ENCODE measurements at places on chromosomes 16 and 17.

GRCh38 chr16:54503011-54503855, 216.6 kb upstream of the IRX3 start:
- DNase-seq: peak; percentile 50

DNA sequence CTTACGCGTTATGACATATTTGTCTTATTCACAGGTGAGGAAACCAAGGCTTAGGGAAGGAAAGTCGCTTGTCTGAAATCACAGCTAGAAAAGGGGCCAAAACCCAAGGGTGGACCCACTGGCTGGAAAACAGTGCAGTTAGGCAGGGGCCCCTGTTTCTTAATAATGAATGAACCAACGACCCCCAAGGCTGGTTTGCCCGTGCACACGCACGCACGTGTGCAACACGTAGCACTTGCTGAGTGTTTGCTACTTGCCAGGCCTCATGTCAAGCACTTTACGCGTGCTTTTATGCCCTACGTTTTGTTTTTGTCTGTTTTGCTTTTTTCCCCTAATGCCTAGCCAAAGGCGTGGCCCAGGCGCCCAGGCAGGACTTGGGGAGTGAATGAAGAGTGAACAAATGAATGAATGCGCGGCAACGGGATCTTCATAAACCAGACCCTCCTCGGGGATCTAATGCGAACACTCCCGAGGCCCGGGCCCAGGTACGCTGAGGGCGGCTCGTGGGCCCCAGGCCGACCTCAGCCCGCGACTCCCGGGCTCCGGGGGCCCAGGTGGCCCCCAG, 571 bp upstream of the USP10 start:
- no peak for DNase-seq

- DNase-seq: peak; percentile 86
These were observed 175.3 kb downstream of the UTP18 start for GRCh38 chr17:51435641-51436091.

DNA sequence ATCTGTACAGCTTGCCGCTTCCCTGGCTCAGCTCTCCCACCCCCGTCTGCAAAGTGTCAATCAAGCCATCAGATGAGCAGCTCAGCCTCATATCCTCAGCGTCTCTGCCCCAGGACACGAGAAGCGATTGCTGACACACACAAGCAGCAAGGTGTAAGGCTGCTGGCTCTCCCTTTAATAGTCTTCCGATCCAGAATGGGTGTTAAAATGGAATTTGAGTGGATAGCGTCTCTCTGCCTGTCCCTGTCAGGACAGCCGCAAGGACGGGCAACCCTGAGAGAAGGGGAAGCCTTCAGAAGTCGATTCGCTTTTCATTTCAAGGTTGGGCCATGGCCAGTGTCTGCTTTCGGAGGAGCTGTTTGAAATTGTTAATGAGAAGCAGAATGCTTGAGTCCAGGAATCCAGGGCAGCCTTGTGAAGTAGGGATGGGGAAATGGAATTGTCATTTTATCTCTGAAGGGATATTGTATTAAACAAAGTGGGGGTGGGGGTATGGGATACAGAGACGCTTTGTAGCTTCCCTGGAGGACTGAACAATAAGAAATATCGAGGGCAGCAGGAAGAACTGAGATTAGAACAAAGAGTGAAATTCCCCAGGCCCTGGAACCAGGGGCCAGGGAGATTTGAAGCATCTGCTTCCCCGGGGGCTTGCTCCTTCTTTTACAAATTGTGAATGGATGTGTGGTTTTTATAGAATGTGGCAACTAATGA, 4.7 kb upstream of the PIPOX start:
- peak; percentile 22 for DNase-seq

DNA sequence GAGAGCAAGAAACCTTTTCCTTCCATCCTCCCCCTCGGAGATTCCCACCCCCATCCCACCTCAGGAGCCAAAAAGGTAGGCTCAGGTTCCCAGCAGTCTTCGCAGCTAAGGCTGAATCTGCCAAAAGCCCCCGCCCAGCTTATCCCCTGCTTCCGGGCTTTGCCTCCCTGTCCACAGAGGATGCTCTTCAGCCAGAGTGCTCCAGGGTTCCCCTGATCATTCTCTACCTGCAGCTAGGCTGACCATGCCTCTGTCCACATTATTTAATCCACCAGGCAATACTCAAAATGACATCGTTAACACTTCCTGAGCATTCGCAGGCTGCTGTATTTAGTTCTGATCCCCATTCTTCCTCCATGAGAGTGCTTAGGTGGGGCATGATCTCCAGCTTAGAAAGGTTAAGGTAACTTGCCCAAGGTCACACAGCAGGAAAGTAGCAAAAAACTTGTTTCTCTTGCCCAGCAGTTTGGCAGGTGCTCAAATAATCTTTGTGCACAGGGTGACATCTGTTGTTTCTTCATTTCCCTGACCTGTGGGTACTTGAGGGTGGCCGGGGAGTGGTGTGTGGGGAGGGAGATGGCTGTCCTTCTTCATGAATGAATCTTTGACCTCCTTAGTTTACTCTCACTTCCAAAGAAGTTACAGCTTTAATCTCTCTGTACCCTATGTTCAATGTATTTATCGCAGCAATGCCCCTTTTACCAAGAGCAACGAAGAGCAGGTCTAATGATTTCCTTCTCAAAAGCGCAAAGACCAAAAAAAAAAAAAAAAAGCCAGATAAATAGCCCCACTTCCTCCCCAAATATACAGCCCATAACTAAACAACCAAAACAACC, 848 bp upstream of the TBKBP1 start:
- peak; percentile 43 for DNase-seq

DNA sequence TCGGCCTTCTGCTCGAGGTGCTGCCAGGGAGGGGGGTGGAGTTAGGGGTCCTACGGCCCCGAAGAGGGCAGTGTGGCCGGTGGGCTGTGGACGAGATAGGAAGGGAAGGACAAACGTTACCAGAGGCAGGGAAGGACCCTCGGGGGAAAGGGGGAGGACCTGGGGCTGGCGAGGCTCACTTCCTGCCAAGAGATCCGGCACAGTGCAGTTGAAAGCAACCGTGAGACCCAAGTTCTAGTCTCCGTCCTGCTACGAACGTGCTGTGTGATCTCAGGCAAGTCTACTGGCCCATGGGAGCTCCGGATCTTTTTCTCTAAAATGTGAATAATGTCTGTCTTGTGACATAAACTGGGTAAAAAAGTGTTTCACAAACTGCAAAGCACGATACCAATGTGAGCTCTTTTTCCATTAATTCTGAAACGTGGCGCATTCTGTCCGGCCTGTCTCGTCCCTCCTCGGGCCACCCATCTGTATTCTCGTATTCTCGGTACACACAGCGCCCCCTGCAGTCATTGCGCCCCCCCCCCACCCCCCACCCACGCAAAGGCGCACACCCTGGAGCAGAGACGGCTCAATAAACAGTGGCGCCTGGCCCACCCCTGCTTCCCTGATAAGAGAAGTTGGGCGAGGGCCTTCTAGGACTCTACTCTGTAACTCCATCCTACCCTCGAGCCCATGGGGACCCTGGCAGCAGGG, 8.8 kb downstream of the CYGB start:
- DNase-seq: no peak

GRCh38 chr16:85729452-85730185, 21.3 kb downstream of the C16orf74 start:
- no peak for DNase-seq

GRCh38 chr17:82489851-82490511, 29.6 kb upstream of the FOXK2 start:
- peak; percentile 29 for DNase-seq

- no peak for DNase-seq
These were observed 99.7 kb upstream of the METRNL start for GRCh38 chr17:82979718-82980117.

- peak; percentile 77 for DNase-seq
These were observed 61.7 kb upstream of the LGALS9 start for GRCh38 chr17:27569257-27569722.

DNA sequence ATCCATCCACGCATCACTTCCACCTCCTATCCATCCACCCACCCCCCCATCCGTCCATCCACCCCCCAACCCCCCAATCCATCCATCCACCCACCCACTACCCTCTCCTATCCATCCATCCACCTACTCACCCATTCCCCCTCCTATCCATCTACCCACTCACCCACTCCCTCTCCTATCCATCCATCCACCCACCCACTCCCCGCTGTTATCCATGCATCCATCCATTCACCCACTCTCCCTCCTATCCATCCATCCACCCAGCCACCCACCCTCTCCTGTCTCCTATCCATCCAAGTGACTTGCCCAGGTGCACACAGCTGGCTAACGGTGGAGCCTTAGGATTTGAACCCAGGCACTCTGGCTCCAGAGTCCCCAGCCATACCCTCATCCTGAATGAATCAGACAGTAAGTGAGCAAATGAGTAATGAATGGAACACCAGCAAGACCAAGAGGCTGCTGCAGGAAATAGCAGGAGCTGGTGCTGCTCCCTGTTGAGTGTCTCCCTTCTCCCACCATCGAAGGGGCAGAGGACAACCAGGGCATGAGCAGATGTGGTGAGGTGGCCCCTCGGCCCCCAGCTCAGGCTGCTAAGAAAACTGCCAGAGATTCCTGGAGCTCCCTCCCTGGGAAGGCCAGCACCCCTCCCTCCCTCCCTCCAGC, 62.5 kb downstream of the LITAF start:
- no peak for DNase-seq

GRCh38 chr17:4327606-4328005, 38.9 kb downstream of the UBE2G1 start:
- DNase-seq: no peak

DNA sequence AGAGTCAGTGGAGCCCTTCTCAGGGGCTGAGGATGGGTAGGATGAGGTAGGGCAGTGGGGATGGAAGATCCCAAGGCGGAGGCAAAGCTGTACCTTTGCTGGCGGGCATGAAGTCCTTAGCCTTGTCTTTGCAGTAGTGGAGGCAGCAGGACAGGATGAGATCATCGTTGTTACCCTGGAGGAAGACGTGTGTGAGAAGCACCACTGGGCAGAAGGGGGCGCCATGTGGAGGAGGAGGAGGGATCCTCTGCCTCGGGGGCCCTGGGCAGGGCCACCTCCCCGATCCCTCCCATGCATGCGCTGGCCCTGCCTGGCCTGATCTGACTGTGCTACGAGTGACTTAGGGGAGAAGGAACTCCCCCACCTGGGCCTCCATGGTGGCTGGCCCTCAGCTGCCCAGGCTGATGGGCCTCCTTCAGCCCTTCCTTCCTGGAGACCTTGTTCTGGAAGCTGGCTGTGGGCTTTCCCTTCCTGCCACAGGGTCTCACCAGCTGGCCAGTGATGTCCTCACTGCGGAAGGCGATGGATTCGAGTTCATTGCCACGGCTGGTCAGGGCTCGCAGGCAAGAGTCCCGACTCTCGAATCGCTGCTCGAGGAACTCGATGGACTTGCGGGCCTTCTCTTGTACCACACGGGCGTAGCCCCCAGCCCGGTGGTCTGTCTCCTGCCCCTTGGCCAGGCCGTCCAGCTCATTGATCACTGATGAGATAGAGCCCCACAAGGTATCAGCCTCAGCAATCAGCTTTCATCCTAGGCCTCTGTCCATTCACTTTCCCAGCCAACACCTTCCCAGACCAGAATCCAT, 10.3 kb downstream of the HIC1 start:
- DNase-seq: peak; percentile 56
